ENCODE measurements at places on chromosomes 16 and 17.
A peak's percentile ranks its signal among the peaks of the same experiment; 100 is the strongest.

- DNase-seq: no peak
Observed at GRCh38 chr16:12544477-12545296, 259.0 kb downstream of the CPPED1 start.

DNA sequence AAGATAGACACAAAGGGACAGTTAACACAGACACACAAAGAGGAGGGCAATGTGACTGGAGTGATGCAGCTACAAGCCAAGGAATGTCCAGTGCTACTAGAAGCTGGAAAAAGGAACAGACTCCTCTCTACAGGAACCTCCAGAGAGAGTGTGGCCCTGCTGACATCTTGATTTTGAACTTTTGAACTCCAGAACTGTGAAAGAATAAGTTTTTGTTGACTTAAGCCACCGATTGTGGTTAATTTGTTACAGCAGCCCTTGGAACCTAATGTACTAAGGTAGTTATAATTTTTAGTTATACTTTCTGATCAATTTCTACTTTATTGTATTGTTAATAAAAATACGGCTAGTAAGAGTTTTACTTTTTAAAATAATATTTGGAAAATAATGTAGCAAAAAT, 129.1 kb downstream of the MYO1D start:
- DNase-seq: no peak

GRCh38 chr16:87874639-87875427, 5.5 kb upstream of the SLC7A5 start:
- peak; percentile 49 for DNase-seq

- no peak for DNase-seq
Observed at GRCh38 chr16:87436225-87437172, 44.4 kb downstream of the MAP1LC3B start.

GRCh38 chr16:56425439-56425832, at the start of gene AMFR:
TSS of gene AMFR (minus strand) at chr16:56425545. CDS start at chr16:56425327, 218 bp downstream.
- peak; percentile 46 for DNase-seq

DNA sequence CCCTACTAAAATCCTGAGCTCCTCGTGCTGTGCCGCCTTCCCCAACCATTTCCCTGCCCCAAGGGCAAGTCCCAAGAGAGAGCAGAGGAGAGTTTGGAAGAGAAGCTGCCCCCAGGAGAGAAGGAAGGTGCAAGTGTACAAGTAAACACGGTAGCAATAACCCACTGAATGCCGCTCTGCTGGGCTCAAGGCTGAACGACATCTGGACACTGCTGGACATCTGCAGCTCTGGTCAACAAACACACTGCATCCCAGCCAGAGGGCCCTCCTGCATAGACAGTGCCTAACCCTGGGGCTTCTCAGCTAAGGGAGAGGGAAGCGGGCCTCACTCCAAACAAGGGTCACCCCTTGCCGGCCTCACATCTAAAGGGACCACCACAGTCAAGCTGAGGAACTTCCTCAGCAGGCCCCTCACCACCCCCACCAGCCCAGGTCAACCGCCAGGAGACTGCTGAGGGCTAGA, 12.7 kb downstream of the JUP start:
- no peak for DNase-seq

DNA sequence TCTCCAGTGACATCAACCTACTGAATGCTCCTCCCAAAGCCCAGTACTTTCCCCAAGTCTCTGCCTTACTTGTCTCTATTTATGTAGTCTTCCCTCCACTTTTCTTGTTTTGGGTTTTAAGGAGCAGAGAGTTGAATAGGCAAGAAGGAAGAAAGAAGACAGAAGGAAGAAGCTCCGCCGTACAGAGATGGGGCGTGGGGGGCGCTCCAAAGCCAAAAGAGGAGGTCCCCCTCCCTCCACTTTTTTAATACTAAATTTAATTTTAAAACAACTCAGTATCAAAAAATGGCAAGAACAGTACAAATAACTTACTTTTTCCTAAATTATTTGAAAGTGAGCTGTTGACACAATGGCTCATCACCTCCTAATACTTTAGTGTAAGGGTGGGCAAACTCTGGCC, 4.6 kb downstream of the EFTUD2 start:
- no peak for DNase-seq

- no peak for DNase-seq
Observed at GRCh38 chr16:25194273-25194878, 22.4 kb upstream of the AQP8 start.

DNA sequence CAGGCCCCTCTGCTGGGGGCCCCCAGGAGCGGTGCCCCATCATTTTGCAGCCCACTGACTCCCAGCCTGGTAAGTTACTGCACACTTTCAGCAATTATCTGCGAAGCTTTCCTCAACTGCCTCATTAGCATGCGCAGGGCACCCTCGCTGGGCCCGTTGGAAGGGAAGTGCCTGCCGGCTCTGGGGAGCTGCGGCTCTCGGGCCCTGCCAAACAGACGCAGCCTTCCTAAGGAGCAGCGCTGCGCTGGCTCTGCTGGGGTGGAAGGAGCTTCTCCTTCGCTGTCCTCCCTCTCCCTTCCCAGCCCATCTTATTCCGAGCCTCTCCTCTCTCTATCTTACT, 71.0 kb downstream of the RBBP6 start:
- no peak for DNase-seq

DNA sequence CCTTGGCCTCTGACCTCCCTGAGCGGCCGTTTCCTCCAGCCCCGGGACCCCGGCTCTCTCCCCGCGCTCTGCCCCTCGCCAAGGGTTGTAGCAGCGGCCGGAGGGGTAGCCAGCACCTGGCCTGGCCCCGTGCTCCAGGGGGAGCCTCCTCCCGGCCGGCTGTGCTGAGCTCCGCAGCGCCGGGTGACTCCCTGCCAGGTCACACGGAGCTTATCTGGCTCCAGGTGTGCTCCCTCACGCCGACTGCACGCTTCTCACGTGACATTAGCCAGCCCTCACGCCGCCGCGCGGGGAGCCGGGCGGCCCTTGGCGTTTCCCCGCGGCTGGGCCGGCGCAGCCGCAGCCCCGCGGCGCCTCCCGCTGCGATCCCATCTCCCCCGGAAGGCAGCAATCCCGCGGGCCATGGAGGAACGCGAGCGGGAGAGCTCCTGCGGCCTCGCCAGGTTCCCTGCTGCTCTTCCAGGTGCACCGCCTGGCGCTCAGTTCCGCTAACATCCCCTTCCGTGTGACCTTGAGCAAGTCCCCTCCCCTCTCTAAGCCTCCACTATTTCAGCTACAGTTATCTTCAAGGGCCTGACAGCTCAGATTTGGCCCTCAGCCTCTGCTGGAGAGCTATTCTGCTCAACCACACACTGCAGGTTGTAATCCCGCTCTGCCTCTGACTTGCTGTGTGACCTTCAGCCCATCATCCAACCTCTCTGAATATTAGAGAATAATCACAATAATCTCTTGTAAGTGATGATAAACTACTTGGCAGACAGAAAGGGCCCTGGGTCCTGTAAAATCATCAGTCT, 3.4 kb downstream of the MYO18A start:
- DNase-seq: peak; percentile 43

DNA sequence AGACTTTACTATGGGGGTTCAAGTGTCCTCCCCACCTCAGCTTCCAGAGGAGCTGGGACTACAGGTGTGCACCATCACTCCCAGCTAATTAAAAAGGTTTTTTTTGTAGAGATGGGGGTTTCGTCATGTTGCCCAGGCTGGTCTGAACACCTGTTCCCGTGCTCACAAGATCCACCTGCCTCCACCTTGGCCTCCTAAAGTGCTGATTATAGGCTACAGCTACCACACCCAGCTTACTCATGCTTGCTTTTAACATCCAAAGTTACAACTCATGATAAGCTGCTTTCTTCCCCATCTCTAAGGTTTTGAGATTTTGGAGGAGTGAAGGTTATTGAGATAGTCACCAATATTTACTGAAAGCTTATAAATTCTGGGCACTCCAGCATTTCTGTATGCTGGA, 2.6 kb downstream of the NUP88 start:
- DNase-seq: no peak

DNA sequence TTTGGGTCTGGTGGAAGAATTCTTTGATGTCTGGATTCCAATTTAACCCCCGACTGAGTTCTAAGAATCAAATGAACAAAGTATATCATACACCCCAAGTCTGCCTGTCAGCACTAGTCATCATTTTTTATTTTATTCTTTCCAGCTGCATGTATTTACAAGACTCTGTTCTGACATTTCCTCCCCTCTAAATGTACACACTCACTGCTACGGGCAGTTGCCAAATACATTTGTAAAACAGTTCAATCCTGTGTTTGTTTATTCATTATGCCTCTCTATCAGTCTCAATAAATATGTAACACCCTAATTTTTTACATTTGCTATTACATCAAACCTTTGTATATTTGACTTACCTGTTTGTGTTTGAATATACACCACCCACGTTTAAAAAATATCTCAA, 422.3 kb upstream of the PSMD7 start:
- no peak for DNase-seq

GRCh38 chr16:1493746-1494094, 560 bp downstream of the TELO2 start:
- no peak for DNase-seq

DNA sequence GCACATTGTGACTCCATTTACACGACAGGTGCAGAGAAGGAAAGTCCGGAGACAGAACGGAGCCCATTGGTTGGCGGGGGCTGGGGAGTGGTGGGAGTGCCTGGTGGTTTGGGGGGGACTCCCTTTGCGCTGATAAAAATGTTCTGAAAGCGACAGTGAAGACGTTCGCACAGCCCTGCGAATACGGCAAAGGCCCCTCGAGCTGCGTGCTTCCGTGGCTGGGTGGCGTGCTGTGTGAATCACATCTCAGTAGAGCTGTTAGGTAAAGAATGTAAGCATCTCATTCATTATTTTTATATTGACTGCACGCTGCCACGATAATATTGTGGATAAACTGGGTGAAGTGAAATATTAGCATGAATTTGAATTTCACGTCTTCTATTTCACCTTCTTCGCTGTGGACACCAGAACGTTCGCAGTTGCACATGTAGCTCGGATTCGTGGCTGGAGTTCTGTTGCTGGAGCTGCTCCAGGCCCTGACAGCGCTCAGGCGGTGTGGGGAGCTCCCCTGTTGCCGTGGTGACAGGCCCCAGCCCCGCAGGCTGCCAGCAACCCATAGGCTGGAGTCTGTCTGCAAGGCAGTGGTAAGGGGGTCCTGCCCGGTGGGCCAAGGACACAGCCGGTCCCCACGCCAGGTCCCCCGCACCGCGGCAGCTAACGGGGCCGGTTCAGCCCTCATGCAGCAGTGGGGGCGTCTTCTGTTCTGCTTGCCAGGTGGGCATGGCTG, 44.6 kb downstream of the SOX8 start:
- no peak for DNase-seq

- no peak for DNase-seq
Observed at GRCh38 chr17:16486373-16487250, 5.4 kb downstream of the LRRC75A start.

DNA sequence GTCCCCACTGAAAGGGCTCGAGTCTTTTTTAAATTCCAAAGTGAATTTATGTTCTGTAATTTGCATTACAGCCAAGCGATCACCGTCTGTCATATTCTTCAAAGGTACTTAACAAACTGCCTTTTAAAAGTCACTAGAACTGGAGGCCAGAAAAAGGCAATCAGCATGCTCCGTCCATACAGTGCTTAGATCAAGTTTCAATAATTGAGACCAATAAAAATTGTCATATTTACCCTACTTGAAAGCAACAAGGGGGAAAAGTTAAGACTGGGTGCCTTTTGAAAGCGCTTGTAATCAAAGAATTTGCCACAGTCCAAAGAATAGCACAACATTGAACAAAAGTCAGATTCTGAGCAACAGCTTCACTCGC, 9.0 kb upstream of the ZFHX3 start:
- DNase-seq: no peak

GRCh38 chr17:82354804-82355308, 4.2 kb upstream of the TEX19 start:
- no peak for DNase-seq

DNA sequence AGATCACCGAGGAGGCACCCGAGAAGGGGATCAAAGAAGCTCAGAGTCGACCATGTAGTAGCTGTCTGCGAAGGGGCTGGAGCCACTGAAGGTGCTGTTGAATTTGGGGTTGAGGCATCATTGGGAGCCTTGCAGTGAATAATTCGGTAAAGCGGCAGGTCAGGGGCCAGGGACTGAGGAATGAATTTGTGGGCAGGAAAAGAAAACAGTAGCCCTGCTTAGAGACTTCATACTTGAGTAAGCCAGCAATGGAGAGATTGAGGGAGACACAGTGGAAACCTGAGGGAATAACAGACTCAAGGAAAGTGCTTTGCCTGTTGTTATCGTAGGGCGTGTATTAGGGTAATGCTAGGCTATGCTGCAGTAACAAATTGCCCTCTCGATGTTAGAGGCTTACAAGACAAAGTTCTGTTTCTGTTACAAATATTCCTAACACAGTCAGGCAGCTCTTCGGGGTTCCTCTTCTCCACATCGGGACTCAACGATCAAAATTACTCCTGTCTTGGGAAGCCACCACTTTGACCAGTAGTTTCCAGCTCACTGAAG, 13.4 kb upstream of the HERPUD1 start:
- no peak for DNase-seq

GRCh38 chr16:27317738-27318391, 4.1 kb downstream of the IL4R start:
- no peak for DNase-seq

DNA sequence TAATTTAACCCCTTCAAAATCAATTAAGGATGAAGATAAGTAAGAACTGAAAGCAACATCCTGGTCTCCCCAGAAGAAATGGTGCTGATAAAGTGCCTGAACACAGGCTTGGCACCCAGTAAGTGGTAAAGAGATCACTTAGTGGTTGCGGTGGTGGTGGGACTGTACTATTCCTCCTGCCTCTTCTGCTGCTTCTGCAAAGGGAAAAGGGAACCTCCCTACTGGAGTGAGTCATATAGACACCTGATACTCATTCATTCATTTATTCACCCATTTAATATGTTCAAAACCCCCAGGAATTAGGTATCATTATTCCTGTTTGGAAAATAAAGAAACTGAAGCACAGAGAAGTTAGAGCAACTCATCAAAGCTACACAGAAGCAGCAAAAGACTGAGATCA, 60.6 kb downstream of the CDYL2 start:
- DNase-seq: no peak

- no peak for DNase-seq
Observed at GRCh38 chr16:12639044-12639443, 164.6 kb downstream of the CPPED1 start.

DNA sequence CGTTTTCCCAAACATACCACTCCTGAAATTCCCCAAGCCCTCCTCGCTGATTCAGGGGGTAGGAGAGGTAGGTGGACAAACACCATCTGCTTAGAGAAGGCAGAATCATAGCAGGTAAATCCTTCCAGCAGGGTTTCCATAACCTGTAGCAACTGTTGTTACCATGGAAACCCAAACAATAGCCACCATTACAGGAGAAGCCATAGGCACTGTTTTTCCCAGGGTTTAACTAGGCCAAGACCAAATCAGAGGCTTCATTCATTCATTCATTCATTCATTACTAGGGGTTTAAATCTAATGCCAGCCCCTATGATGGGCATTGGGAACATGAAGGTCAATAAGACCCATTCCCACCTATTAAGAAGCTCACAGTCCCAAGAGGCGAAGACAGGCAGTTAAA, 25.5 kb upstream of the CIITA start:
- no peak for DNase-seq

GRCh38 chr16:50940275-50940854, 198.5 kb downstream of the CYLD start:
- no peak for DNase-seq

DNA sequence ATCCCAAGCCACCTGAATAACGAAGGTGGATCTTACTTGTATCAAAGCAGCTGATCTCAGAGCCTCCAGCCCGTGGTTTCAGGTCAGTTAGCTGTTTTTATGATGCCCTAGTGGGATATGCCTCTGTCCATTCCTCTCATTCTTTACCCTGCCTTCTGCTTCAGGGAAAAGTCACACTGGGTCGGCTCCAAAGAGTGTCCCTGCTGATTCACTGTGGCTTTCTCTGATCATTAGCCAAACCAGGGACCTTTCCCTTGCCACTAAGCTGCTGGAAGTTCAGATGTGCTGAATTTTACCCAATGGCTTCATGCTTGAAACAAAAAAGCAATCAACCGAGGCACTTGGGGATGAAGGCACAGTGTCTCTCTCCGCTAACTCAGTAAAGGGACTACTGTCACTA, 170.2 kb upstream of the SALL1 start:
- no peak for DNase-seq
